ENCODE measurements at places on chromosomes 3 and 15. TPM values are rescaled to one million over a fixed set of nuclear protein-coding genes. Genes with fewer than 3 reads are reported as not detected.

GRCh38 chr3:126523745-126524428 lies at the start of gene CHST13:
Gene CHST13 (plus strand): TSS chr3:126524155. CDS start chr3:126524333, 178 bp downstream.
- peak within 1 kb of the TSS; percentile 64 for H3K27ac ChIP-seq
- peaks cover 4% of the 10 kb centered on the region for H3K4me1 ChIP-seq
- peak within 1 kb of the TSS; percentile 66 for H3K4me3 ChIP-seq

DNA sequence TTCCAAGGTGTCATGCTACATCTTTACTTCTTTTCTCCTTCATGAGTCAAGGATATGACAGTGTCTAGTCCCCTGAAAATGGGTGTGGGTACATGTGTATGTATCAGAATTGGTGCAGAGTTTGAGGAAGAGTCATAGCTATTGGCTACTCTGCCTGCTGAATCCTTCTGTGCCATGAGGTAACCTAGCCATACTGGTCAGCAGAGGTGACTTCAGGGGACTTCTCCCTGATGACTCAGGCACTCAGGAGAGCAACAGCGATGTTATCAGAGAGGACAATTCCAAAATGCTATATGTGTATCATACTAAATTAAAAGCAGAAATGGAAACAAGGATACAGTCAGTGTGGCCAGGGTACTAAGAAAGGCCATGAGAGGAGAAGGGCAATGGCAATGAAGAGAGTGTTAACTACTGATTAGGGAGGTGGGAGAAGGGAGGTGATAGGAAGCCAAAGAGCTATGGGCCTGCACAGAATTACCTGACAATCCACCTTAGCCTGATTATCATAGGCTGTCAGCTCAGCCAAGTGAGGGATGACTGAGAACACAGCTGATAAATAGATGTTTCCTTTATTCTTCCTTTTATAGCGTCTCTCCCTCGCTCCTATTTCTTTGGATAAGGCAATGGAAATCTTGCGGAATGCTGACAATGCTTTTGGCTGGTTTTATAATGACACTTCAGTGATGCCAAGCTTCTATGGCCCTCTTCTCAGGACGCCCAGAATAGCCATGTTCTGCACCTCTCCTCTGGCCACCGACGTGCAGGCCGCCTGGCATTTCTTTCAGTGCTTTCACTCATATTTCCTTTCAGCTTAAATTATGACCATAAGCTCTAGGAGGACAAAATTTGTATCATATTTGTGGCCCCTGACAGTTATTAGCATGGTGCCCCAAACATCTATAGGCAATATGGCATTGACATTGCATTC lies 90.6 kb downstream of the FGF12 start:
- H3K4me3 ChIP-seq, result no peak overlapping the region
- no peaks in the 10 kb centered on the region for H3K36me3 ChIP-seq
- H3K4me1 ChIP-seq, result no peaks in the 10 kb centered on the region
- H3K27ac ChIP-seq, result no peak overlapping the region
- no peaks in the 10 kb centered on the region for H3K27me3 ChIP-seq
- DNase-seq, result no peak

- no peak overlapping the region for H3K4me3 ChIP-seq
- H3K36me3 ChIP-seq, result no peaks in the 10 kb centered on the region
- no peak for DNase-seq
- H3K27me3 ChIP-seq, result peaks cover 40% of the 10 kb centered on the region
Observed at GRCh38 chr3:189838291-189838690, 207.1 kb downstream of the TP63 start.

DNA sequence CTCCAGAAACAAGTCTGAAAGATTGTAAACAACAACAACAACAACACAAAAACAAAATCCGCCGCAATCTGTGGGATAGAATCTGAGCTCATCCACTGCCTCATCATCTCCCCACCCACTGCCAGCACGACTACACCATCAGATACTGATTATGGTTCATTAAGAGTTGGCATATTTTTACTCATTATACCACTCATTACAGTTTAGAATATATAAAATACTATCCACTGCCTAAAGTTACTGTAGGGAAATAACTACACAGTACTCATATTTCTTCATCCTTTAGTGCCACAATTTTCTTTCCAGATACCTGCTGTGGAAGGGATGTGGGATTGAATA lies 152.5 kb upstream of the PEX5L start:
- no peak for DNase-seq
- no peaks in the 10 kb centered on the region for H3K36me3 ChIP-seq
- H3K27me3 ChIP-seq, result no peaks in the 10 kb centered on the region

GRCh38 chr3:60557122-60557521 lies 694.1 kb downstream of the FHIT start:
- H3K27ac ChIP-seq, result no peak overlapping the region
- H3K4me1 ChIP-seq, result no peaks in the 10 kb centered on the region
- no peaks in the 10 kb centered on the region for H3K36me3 ChIP-seq
- no peak overlapping the region for H3K4me3 ChIP-seq
- no peak for DNase-seq

GRCh38 chr15:27757052-27757451 lies 342.1 kb downstream of the OCA2 start:
- H3K27ac ChIP-seq, result no peak overlapping the region
- H3K4me3 ChIP-seq, result no peak overlapping the region
- no peak for DNase-seq
- H3K4me1 ChIP-seq, result no peaks in the 10 kb centered on the region
- H3K36me3 ChIP-seq, result no peaks in the 10 kb centered on the region

DNA sequence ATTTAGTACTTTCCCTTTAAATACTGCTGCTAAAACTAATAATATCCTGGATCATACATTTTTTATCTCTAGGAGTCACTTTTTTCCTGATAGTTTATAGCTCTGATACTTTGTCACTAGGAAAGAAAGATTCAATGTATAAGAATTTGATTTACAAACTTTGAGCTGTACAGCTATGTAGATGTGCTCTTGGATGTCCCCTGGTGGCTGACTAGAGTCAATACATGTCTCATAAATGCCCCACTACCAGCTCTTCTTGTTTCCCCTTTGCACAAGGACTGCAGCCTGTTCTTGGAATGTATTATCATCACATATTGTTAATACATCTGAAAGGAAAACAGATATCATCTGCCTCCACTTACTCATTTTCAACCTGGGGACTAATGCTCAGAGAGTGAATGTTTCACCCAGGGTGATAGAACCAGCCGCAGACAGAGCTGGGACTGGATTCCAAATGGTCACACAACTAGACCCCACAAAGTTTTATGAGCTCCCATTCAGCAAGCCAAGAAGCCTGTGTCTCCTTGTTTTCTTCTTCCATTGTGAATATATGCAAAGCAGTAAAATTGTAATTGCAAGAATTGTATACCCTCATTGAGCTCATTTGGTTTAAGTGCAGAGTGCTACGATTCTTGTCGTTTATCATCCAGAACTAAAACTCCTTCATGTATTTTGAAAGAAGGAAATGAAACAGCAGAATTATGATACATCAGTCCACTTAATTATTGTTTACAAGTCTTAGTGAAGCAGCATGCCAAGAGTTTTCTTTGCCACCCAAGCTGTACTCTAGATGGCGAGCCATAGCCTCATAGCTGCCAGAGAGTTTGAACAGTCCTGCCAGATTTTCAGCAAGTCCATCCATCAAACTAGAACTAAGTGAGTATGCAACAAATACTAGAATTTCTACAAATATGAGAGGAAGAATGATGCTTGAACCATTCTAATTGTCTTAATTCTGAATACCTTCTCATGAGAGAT lies 261.6 kb upstream of the LMCD1 start:
- peak; percentile 12 for DNase-seq
- H3K27me3 ChIP-seq, result no peaks in the 10 kb centered on the region
- H3K27ac ChIP-seq, result no peak overlapping the region
- no peaks in the 10 kb centered on the region for H3K4me1 ChIP-seq
- no peak overlapping the region for H3K4me3 ChIP-seq

Gene RARB
- total RNA-seq, result 26.3 TPM

DNA sequence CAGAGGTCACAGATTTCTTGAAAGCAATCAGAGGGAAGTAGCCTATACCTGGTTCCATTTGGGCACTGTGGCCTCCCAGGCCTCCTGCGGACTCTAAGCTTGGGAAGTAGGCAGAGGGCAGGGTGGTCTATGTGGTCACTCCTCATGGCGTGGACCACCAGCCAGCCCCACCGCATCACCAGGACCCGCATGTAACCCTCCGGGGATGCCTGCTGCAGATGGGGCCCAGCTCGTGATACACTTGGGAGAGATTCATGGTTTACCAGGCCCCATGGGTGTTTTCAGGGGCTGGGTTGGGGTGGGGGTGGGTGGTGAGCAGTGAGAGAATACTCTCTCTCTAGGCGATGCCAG lies 123.7 kb downstream of the ASB7 start:
- H3K4me1 ChIP-seq, result peaks cover 17% of the 10 kb centered on the region
- H3K36me3 ChIP-seq, result no peaks in the 10 kb centered on the region
- H3K27ac ChIP-seq, result no peak overlapping the region
- no peak for DNase-seq
- H3K27me3 ChIP-seq, result peaks cover 29% of the 10 kb centered on the region

- H3K4me3 ChIP-seq, result no peak overlapping the region
- no peaks in the 10 kb centered on the region for H3K27me3 ChIP-seq
- peaks cover 12% of the 10 kb centered on the region for H3K36me3 ChIP-seq
Observed at GRCh38 chr3:190621927-190622326, 108.0 kb downstream of the IL1RAP start.

- H3K4me3 ChIP-seq, result no peak overlapping the region
- DNase-seq, result no peak
- no peaks in the 10 kb centered on the region for H3K27me3 ChIP-seq
Observed at GRCh38 chr3:181425074-181425473, 286.7 kb upstream of the SOX2 start.

Gene PRR20G
- not detected for total RNA-seq

DNA sequence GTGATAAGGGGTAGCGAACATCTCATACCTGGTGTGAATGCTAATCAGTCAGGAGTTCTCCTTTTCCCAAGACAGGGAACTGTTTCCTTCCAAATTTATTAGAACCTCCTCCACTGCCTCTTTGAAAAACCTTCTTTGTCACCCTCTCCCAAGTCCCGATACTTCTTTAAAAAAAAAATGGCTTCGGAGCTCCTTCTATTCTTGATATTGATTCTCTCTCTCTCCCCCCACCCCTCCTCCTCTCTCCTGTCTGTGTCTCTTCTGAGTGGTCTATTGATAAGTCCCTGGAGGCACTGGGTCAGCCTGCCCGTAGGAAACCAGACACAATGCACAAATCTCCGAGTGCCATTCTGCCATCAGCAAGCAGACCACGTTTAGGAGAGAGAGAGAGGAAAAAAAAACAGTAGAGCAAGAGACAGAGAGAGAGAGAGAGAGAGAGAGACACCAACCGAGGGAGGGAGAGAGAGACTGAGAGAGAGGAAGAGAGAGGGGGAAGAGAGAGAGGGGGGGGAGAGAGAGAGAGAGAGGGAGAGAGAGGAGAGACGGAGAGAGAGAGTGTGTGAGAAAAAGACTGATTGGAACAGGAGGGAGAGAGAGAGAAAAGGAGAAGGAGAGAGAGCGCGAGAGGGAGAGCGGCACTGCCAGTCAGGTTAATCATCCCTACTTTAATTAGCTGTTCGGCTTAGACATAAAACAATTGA lies 160.9 kb downstream of the TIGIT start:
- no peak overlapping the region for H3K4me3 ChIP-seq
- H3K4me1 ChIP-seq, result peaks cover 40% of the 10 kb centered on the region
- no peak for DNase-seq
- H3K27me3 ChIP-seq, result no peaks in the 10 kb centered on the region
- no peak overlapping the region for H3K27ac ChIP-seq

GRCh38 chr15:101650145-101650544 lies 2.0 kb downstream of the TM2D3 start:
- H3K4me3 ChIP-seq, result no peak overlapping the region
- H3K27ac ChIP-seq, result no peak overlapping the region
- H3K4me1 ChIP-seq, result peaks cover 8% of the 10 kb centered on the region

Gene NEDD4
- total RNA-seq, result 14.2 TPM

DNA sequence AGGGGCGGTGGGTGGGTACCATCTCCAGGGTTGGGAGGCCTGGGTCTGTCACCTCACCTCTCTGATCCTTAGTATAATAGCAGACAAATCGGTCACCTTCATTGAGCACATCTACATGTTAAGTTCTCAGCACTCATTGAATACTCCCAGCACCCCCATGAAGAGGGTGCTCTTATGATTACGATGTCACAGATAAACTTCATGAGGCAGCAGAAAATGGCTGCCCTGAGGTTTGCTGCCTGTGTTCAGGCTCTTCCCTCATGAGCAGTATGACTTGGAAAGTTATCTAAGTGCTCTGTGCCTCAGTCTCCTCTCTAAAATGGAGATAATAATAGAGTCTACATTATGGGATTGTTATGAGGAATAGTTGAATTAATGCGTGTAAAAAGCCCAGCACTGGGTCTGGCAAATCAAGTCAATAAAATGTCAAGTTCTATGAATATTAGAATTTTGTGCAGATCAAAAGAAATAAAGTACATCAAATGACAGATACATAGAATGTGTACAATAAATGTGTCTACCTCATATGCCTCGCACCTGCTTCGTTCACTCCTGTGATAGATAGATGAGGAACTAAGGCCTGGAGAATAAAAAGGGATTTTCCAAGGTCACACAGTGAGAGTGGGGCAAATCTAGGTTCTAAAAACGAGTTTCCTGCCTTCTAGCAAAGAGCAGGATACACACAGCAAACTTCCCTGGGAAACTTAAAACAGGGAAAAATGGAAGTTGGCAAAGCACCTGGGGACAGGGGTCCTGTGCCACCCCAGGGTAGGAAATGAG lies 142.2 kb upstream of the MRPS22 start:
- H3K36me3 ChIP-seq, result no peaks in the 10 kb centered on the region
- peaks cover 2% of the 10 kb centered on the region for H3K4me1 ChIP-seq
- peaks cover 19% of the 10 kb centered on the region for H3K27me3 ChIP-seq
- no peak overlapping the region for H3K4me3 ChIP-seq
- H3K27ac ChIP-seq, result no peak overlapping the region
- no peak for DNase-seq

- peaks cover 6% of the 10 kb centered on the region for H3K27me3 ChIP-seq
- no peaks in the 10 kb centered on the region for H3K36me3 ChIP-seq
- no peak overlapping the region for H3K27ac ChIP-seq
- no peak overlapping the region for H3K4me3 ChIP-seq
- no peak for DNase-seq
Observed at GRCh38 chr3:182246870-182247269, 535.1 kb downstream of the SOX2 start.

GRCh38 chr3:172824229-172824628 lies 73.7 kb downstream of the ECT2 start:
- DNase-seq, result no peak
- H3K27ac ChIP-seq, result peak overlapping the region; percentile 22
- H3K36me3 ChIP-seq, result peaks cover 16% of the 10 kb centered on the region
- no peaks in the 10 kb centered on the region for H3K4me1 ChIP-seq
